DMS79 treated with DMSO at 0.1 percent for 48 hours (cell line): ENCODE measurements at places on chromosomes 12 and 14.

DNA sequence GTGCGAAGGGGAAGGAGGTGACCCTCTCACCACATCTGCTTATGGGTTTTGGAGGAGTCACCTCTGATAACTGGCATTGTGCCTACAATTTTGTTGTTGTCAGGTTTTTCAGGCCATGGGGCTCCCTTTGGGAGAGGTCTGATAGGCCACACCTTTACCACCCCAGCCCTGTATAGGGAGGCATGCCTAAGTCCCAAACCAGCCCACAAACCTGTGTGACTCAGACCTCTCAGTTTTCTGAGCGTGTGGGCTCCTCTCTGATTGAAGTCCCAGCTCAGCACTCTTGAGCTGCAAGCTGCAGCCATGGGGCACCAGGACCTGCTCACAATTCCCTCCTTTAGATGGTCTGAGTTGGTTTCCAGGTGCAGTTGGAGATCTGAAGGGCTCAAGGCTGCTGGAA lies 1429.3 kb upstream of the TMEM132C start:
- no peak for DNase-seq

DNA sequence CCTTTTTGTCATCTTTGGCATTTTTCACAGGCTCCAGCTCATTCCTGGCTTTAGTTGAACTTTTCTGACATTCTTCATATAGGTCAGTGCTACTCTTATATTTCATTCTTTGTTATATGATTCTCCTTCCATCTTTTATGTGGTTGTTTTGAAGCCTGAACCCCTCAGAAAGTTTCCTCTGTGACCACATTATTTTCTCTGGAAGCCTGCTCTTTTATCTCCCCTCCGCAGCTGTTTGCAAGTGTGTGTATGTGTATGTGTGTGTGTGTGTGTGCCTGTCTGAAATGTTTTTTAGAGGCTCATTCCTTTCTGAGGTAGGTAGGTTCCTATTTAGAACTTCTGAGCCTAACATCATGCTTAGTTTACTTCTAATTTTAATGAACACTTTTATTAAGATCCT lies 47.6 kb downstream of the ANO4 start:
- no peak for DNase-seq

GRCh38 chr12:69354172-69354555 lies 5.4 kb upstream of the YEATS4 start:
- DNase-seq: no peak

DNA sequence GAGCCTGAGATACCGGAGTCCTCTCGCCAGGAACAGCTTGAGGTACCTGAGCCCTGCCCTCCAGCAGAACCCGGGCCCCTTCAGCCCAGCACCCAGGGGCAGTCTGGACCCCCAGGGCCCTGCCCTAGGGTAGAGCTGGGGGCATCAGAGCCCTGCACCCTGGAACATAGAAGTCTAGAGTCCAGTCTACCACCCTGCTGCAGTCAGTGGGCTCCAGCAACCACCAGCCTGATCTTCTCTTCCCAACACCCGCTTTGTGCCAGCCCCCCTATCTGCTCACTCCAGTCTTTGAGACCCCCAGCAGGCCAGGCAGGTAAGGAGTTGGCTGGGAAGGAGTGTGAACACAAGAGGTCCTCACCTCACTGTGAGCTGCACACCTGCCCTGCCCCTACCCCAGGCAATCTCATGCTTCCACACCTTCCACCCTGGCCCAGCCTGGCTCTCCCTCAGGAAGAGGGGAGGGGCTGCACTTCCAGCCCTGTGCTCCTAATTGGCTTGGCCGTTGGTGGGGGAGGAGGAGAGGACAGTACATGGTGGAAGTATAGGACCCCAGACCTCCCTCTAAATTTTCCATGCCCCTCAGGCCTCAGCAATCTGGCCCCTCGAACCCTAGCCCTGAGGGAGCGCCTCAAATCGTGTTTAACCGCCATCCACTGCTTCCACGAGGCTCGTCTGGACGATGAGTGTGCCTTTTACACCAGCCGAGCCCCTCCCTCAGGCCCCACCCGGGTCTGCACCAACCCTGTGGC lies 6.2 kb downstream of the C1QL4 start:
- DNase-seq: no peak

DNA sequence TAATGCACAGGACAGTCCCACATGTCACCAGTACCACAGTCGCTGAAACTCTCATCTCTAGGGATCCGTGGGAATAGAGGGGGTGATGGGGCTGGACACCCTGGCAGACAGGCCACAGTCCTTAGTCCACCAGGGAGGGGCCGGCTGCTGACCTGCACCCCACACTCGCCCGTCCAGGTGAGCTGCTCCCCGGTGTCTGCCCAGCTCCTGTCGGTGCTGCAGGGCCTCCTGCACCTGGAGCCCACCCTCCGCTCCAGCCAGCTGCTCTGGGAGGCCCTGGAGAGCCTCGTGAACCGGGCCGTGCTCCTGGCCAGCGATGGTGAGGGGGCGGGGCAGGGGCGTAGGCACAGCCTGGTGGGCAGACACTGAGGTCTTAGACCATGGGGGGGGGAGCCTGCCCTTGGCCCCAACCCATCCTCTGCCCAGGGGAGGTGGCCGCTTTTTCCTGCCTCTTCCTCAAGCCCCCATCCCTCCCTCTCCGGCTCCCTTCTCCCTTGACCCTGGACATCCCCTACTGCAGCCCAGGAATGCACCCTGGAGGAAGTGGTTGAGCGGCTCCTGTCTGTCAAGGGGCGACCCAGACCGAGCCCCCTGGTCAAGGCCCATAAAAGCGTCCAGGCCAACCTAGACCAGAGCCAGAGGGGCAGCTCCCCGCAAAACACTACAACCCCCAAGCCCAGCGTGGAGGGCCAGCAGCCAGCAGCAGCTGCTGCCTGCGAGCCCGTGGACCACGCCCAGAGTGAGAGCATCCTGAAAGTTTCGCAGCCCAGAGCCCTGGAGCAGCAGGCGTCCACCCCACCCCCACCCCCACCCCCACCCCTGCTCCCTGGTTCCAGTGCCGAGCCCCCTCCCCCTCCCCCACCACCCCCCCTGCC lies 17.1 kb upstream of the ADSS1 start:
- no peak for DNase-seq

DNA sequence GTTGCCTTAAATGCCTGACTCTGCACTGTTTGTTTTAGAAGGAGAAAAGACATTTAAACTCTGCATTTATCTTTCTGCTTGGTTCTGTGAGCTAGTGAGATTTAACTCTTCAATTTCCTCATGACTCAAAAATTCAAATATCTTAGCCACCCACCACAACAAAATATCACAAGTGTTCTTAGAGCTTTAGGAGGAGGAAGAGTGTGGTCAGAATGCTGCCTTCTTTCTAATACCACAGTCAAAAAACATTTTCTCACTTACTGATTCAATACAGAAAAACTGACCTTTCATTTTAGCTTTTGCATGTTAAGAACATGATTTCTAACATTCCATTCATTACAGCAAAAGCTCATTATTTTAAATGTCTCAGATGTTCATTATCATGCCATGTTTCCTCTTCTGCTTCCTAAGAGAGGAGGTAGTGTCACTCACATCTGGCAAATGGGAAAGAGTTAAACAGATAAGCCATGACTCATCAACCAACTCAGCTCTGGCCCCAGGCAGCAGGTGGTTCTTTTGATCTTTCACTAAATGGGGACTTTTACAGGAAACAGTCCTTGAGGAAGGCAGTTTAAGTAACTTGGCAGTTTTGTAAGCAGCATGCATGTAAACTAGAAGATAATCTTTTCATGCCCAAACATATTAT lies 56.4 kb upstream of the RNU6-8 start:
- no peak for DNase-seq

DNA sequence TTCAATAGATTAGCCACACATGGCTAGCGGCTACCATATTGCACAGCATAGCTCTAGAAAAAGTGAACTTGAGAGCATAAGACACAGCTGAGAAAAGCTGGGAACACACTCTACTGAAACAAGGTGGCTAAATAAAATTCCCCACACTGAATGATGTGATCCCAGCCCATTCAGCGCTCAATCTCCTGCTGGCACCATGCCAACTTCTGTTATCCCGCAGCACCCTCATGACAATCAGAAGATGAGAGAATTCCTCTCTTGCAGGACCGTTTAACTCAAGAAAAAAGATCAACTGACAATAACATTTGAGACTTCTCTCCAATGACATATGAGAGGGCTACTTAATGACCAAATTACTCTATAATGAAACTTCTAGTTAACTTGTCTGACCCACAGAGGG lies 115.4 kb downstream of the ADAMTS20 start:
- DNase-seq: no peak

- DNase-seq: no peak
Measured at GRCh38 chr12:107396991-107397390, 288.6 kb upstream of the PWP1 start.

GRCh38 chr14:85273099-85273677 lies 256.8 kb upstream of the FLRT2 start:
- DNase-seq: no peak

DNA sequence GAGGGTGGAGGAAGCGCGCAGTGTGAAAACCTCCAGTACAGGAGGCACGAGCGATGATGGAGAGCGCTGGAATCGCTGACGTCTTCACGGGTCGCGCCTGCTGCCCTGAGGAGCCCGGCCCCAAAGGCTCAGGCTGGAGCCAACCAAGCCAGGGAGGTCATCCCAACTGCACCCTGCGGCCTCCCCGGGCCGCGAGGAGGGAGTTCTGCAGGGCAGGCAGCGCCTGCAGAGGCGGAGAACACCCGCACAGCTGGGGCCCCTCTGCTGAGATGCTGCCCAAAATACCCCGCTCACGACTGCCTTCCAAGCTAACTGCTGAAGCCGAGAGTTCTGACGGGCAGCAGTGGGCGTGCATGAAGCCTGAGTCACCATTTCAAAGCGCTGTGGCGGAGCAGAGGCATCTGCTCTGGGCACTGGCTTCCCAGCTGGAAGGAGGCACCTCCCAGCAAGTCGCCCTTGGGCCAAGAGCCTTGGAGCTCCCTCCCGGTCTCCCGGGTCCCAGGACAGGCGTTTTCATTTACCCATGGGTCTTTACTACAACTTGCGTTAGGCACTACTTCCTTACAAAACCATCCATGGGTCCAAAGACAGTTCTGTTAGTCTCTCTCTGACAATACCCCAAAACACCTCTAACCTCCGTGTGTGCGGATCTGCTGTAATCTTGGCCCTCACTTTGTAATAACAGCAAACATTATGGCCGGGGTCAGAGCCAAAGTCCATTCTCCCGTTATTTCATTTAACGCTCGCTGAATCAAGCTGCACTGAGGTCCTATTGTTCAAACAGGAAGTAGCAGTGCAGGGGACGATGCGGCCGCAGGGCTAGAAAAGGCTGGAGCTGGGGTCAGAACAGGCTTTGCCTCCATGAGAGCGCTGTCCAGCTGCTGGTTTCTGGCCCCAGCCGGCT lies 60.1 kb upstream of the RIMBP2 start:
- peak; percentile 45 for DNase-seq

DNA sequence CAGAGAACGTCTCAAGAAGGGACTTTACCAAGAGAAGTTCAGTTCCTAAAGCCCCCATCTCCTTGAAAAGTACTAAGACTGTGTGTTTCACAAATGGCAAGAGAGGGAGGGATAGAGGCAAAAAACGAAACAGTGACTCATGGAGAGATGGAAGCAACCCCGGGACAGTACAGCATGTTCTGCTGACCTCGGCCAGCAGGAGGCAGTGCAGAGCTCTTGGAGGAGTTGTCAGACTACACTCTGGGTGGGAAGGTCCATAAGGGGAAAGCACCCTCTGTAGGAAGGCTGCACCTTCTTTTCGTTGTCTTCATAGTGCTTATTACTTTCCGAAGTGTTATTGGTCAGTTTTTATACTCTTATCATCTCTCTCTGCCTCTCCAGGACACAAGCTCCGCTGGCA lies 525.2 kb upstream of the CCDC196 start:
- DNase-seq: no peak

DNA sequence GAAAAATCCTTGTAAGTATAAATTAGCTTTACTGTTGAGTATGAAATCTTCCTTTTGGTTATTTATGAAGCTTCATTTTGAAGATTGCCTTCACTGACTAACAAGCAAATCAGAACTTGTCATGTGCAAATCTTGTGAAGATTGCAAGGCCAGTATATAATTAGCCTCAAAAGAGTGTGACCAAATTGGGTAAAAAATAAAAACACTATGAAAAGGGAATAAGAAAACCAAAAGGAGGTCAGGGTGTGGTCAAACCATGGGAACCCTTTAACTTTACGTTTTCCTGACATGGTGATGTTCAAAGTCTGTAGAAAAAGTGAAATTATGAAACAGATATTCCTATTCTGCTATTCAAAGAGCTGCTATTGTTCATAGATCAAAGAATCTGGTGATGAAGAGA lies 230.3 kb downstream of the BCAT1 start:
- no peak for DNase-seq

DNA sequence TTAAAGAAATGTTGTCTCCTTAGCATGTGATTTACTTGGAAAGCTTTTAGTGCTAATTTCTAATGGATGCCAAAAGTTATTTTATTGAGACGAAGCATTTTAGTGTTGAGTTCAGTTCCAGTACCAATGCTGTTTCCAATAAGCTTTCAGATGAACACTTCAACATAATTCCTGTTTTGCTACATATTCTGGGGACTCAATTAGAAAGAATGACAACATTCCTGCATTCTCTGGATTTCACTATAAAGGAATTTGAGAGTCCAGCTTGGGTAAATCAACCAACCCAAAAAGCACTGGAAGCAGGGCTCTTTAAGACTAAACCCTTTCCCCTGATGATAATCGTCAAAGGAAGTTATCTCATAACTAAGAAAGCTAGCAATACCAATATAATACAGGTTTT lies 353.0 kb upstream of the TMTC1 start:
- no peak for DNase-seq

GRCh38 chr14:99460793-99461192 lies 19.9 kb downstream of the SETD3 start:
- DNase-seq: no peak

DNA sequence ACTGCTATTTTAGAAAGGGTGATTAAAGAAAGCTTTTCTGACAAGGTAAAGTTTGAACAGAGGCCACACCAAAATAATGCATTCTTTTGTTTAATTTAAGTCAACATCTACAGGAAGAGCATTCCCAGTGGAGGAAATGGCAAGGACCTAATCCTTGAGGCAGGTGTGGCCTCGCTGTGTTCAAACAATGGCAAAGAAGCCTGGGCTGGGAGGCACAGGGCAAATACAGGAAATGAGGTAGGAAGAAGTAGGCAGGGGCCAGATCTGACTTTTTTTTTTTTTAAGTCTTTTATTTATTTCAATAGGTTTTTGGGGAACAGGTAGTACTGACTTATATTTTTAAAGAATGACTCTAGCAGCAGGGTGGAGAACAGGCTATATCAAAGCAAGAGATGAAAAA lies 53.5 kb downstream of the ARMH4 start:
- DNase-seq: no peak

- DNase-seq: no peak
Measured at GRCh38 chr12:62736596-62736995, 198.4 kb downstream of the PPM1H start.

- no peak for DNase-seq
Measured at GRCh38 chr14:100994082-100994481, 90.6 kb upstream of the RTL1 start.

DNA sequence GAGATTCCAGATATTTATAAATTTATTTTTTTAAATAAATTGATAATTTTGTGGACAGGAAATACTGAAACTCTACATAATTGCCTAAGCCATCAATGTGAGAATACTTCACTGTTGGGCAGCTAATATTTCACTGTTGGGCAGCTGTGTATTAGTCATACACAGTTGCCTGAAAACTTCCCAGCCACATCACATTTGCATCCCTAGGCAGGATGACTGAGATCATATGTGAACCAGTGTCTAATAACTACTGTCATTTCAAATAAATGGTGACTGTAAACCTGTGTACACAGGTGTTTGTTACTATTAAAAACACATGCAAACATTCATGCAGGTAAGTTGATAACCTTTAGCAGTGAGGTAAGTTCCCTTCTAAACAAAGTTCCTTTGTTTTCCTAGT lies 43.9 kb downstream of the TMTC3 start:
- DNase-seq: no peak
